ENCODE measurements at places on chromosomes 3 and 15. TPM values are rescaled to one million over a fixed set of nuclear protein-coding genes. Genes with fewer than 3 reads are reported as not detected.

DTX3L gene
- 38.9 TPM for total RNA-seq

SMCO1 gene
- total RNA-seq: not detected

PRSS50 gene
- not detected for total RNA-seq

BNC1 gene
- total RNA-seq: not detected

ARPP19 gene
- 90.3 TPM for total RNA-seq

ZXDC gene
- 57.9 TPM for total RNA-seq

NR2E3 gene
- not detected for total RNA-seq
